Activated naive CD8-positive, alpha-beta T cell treated with anti-CD3 and anti-CD28 coated beads, Interleukin-2, amount 10 ng/mL, durations not matched to agents 7 days and 5 days (primary cell): ENCODE measurements at places on chromosomes 6 and 20. TPM values are rescaled to one million over a fixed set of nuclear protein-coding genes. Genes with fewer than 3 reads are reported as not detected.

UST gene
- 2.9 TPM for total RNA-seq

KHDRBS2 gene
- not detected for total RNA-seq

EDN1 gene
- total RNA-seq: not detected

TXLNB gene
- total RNA-seq: 0.69 TPM
